ENCODE measurements at places on chromosomes 7 and 10.

- DNase-seq: no peak
These were observed 3.9 kb downstream of the LRIT1 start for GRCh38 chr10:84237199-84238051.

- no peak for DNase-seq
These were observed 186.0 kb upstream of the TCF7L2 start for GRCh38 chr10:112763916-112764520.

GRCh38 chr10:124455441-124455840 is 5.6 kb upstream of the NKX1-2 start:
- no peak for DNase-seq

DNA sequence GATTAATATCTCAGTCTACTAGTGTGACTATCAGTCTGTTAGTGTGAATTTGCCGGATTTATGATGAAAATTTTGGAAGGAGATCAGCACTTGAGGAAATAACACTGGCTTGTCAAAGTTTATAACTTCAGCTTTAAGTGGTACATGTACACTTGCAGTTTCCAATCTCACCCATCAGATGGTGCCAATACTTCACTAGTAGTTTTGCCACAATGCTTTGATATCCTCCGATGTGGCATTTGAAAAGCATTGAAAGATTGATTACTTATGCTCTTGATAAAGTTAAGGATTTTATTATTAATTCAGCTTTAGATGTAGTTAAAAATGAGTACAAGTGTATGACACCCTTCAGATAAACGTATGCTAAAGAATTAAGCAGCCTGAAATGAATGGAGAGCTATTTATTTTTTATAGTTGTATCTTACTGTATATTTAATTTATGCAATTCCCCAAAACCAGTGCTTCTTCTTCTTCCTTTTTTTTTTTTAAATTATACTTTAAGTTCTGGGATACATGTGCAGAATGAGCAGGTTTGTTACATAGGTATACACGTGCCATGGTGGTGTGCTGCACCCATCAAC is 98.2 kb downstream of the ANLN start:
- no peak for DNase-seq
